ENCODE measurements at places on chromosomes 13 and 19. TPM values are rescaled to one million over a fixed set of nuclear protein-coding genes. Genes with fewer than 3 reads are reported as not detected.

DNA sequence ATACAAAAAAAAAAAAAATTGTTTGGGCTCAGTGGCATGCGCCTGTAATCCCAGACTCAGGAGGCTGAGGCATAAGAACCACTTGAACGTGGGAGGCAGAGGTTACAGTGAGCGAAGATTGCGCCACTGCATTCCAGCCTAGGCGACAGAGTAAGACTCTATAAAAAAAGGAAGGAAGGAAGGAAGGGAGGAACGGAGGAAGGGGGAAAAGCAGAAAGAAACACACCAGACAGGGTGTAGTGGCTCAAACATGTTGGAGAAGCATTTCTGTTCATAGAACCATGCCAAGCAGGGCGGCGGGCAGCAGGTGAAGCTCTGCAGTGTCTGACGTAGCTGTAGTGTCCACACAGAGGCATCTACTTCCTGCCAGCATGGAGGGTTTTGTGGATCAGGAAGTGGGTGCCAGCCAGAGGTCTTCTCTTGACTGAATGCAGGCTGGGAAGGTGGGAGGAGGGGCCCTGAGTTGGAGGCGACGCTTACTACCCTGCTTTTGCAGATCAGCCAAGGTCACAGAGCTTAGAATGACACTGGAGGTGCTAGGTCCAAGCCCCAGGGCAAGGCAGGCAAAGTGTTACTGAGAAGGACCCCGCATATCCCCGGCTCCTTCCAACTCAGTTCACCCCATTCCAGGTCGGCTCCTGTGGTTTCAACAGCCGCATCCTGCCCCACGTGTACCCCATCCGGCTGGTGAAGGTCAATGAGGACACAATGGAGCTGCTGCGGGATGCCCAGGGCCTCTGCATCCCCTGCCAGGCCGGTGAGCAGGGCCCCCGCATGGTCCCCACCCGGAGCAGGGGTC lies 11.6 kb upstream of the PGLS start:
- no peaks in the 10 kb centered on the region for H3K27me3 ChIP-seq
- peak; percentile 79 for DNase-seq
- H3K27ac ChIP-seq = peak overlapping the region; percentile 38
- no peaks in the 10 kb centered on the region for H3K4me1 ChIP-seq
- no peak overlapping the region for H3K4me3 ChIP-seq

CEACAM16 gene
- total RNA-seq = not detected

DNA sequence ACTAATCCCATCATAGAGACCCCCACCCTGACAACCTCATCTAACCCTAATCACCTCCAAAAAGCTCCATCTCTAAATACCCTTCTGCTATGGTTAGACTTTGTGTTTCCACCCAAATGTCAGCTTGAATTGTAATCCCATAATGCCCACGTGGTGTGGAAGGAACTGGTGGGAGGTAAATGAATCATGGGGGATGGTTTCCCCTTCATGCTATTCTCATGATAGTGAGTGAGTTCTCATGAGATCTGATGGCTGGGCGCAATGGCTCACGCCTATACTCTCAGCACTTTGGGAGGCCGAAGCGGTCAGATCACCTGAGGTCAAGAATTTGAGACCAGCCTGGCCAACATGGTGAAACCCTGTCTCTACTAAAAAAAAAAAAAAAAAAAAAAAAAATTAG lies 2.6 kb downstream of the VMAC start:
- no peak overlapping the region for H3K4me3 ChIP-seq
- no peak overlapping the region for H3K27ac ChIP-seq
- peaks cover 5% of the 10 kb centered on the region for H3K36me3 ChIP-seq
- DNase-seq = no peak

DNA sequence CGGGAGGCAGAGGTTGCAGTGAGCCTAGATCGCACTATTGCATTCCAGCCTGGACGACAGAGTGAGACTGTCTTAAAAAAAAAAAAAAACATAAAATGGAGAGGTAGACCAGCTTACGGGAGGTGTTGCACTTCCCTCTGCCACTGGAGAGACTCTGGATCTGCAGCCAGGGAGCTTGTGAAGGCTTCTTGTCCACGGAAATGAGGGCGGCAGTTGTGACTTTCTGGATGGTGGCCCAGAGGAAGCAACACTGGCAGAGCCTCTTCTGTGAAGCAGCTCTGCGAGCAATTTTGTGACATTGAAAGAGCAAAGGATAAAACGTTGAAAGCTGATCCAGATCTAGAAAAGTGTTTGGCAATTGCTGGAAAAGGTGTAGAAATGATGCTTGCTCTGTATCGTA lies 10.4 kb downstream of the SPINT2 start:
- H3K4me1 ChIP-seq = peaks cover 7% of the 10 kb centered on the region
- H3K36me3 ChIP-seq = peaks cover 27% of the 10 kb centered on the region
- H3K27ac ChIP-seq = no peak overlapping the region

DNA sequence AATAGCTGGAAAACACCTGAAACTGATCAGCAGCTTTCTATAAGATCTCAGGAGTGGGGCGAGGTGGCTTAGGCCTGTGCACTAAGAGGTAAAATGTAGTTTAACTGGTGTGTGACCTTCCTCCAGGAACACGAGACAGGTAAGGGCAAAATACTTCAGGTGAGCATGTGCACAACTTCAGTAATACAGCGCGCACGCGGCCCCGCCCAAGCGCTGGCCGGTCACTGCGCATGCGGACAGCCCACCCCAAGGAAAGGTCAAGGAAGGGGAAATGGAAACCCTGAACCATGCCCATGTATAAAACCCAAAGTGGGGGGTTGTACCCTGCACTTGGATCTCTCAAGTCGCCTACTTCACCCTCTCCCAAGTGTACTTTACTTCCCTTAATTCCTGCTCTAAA lies 49.4 kb upstream of the ARHGEF7 start:
- H3K36me3 ChIP-seq = no peaks in the 10 kb centered on the region
- H3K27ac ChIP-seq = no peak overlapping the region
- peaks cover 3% of the 10 kb centered on the region for H3K4me1 ChIP-seq
- DNase-seq = no peak

DNA sequence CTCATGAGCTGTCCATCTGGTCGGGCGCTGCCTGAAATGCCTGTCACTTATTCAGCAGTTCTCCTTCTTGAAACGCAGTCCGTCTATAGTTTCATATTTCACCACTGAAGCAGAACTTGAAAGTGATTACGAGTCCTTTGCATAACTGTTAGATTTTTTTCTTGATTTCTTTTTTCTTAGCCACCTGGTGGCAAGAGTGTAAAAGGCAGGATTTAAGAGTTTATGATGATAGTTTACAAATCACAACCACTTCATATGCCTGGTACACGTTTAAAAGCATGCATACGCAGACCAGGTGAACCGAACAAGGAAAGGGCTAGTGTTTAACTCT lies 45.8 kb downstream of the GGACT start:
- peaks cover 5% of the 10 kb centered on the region for H3K4me1 ChIP-seq
- no peak overlapping the region for H3K27ac ChIP-seq
- H3K4me3 ChIP-seq = no peak overlapping the region
- DNase-seq = no peak

MBD3L3 gene
- not detected for total RNA-seq

DNA sequence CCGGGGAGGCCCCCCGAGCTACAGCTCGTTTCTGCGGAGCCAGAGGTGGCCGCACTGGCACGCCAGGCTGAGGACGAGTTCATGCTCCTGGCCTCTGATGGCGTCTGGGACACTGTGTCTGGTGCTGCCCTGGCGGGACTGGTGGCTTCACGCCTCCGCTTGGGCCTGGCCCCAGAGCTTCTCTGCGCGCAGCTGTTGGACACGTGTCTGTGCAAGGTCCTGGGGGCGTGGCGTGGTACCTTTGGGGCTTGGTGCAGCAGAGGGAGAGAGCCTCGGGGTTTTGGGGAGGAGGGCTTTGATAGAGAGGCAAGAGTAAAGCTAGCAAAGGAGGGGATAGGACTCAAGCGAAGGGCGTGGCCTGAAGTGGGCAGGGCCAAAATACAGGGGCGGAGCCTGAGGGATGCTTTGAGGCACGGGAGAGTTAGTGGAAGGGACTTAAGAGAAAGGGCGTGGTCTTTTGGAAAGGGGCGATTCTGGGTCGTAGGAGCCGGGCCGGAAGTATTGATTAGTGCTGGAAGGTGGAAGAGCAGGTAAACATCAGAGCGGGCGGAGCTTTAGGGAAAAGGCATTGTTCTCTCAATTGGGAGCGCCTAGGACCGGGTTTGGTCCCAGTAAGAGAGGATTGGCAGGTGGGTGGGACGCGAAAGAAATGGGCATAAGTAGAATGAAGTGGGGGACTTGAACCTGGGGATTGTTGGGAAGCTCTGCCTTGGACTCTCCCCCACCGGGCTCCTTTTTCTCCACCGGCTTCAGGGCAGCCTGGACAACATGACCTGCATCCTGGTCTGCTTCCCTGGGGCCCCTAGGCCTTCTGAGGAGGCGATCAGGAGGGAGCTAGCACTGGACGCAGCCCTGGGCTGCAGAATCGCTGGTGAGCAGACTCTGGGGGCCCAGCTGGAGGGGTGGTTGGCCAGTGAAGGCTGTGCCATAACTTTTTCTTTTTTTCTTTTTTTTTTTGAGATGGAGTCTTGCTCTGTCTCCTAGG lies 1.2 kb downstream of the PPM1N start:
- H3K4me1 ChIP-seq = no peaks in the 10 kb centered on the region
- H3K4me3 ChIP-seq = peak overlapping the region; percentile 17
- peak; percentile 98 for DNase-seq
- no peak overlapping the region for H3K27ac ChIP-seq
- H3K36me3 ChIP-seq = no peaks in the 10 kb centered on the region

All from endodermal cell (in vitro differentiated cells).